ENCODE measurements at places on chromosomes 2 and 18. TPM values are rescaled to one million over a fixed set of nuclear protein-coding genes. Genes with fewer than 3 reads are reported as not detected.

SIX3 gene
- total RNA-seq: 0.39 TPM

CAVIN2 gene
- total RNA-seq: 20.6 TPM

SPATA3 gene
- not detected for total RNA-seq

C2orf78 gene
- not detected for total RNA-seq

MC2R gene
- not detected for total RNA-seq

UPP2 gene
- total RNA-seq: not detected

TNP1 gene
- total RNA-seq: not detected

LCT gene
- not detected for total RNA-seq

Measured in subcutaneous preadipocyte (primary cell).